ENCODE measurements at places on chromosomes 12 and 14. TPM values are rescaled to one million over a fixed set of nuclear protein-coding genes. Genes with fewer than 3 reads are reported as not detected.
A peak's percentile ranks its signal among the peaks of the same experiment; 100 is the strongest.

Gene OTOGL
- total RNA-seq = 0.83 TPM

Gene TBX3
- total RNA-seq = 10.4 TPM

GRCh38 chr12:130017591-130018449 lies 114.0 kb upstream of the TMEM132D start:
- DNase-seq = no peak

Gene MMP19
- total RNA-seq = 5.5 TPM

- no peak for DNase-seq
Observed at GRCh38 chr12:15118955-15119354, 102.3 kb downstream of the RERG start.

Gene SAMD15
- total RNA-seq = 0.52 TPM

DNA sequence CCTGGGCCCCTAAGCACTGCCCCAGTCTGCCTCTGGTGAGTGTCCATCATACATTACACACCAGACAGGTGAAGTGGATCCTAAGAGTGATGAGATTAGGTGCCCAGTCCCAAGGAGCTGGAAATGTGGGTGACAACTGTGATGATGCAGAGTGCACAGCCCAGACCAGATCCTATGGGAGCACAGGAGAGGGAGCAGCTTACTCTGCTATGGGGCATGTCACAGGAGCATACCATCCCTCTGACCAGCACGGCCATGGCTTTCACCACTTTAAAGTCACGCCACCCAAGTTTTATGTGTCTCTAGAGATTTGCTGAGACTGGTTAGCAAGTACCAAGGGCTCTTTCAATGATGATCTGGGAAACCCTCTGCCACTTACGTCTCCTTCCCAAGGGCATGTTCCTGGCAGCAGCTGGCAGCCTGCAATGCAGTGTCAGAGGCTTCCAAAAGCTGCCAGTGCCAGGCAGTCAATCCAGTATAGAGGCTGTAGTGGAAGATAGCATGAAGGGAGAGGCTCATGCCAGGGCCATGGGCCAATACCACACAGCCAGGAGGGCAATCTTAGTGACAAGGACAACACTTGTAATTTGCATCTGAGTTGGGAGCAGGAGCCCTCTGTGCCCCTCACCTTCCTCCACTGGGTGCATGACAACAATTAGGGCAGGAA lies 40.2 kb downstream of the STAB2 start:
- DNase-seq = peak; percentile 89

GRCh38 chr12:96224219-96224615 lies 30.0 kb downstream of the ELK3 start:
- no peak for DNase-seq

Gene NRXN3
- total RNA-seq = 102 TPM

- no peak for DNase-seq
Observed at GRCh38 chr12:110058875-110059615, 10.7 kb upstream of the C12orf76 start.

GRCh38 chr14:68181519-68182326 lies 362.1 kb downstream of the RAD51B start:
- no peak for DNase-seq

DNA sequence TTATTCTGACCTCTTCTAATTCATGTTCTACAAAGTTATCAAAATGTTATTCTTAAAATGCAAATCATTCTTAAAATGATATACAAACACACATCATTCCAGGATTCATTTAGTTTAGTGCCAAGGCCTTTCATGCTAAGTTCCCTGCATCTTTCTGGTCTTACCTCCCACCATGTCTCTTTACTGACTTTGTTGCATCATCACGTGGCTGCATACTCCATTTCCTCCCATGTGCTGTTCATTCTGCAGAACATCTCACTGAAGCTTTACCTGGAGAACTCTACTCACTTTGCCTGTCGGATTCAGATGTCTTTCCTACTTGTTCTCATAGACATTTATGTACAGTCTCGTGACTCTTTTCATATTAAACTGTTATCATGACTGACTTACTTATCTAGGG lies 278.1 kb downstream of the RAD51B start:
- DNase-seq = no peak

Gene FSCB
- 0.11 TPM for total RNA-seq

Gene CLEC9A
- not detected for total RNA-seq

Gene SYT1
- 10.0 TPM for total RNA-seq

Measured in esophagus muscularis mucosa (tissue), 4 donors.